ENCODE measurements at places on chromosomes 13 and 19. TPM values are rescaled to one million over a fixed set of nuclear protein-coding genes. Genes with fewer than 3 reads are reported as not detected.

MBD3L2B gene
- polyA plus RNA-seq, result not detected

TMEM38A gene
- 2.6 TPM for polyA plus RNA-seq

CAB39L gene
- polyA plus RNA-seq, result 9.8 TPM

DAND5 gene
- polyA plus RNA-seq, result not detected

FAM83E gene
- polyA plus RNA-seq, result 6.5 TPM

SULT2B1 gene
- polyA plus RNA-seq, result 320 TPM

PRKCG gene
- polyA plus RNA-seq, result not detected

CFAP97D2 gene
- not detected for polyA plus RNA-seq

DIRAS1 gene
- 1.9 TPM for polyA plus RNA-seq

CEACAM16 gene
- not detected for polyA plus RNA-seq

TSPAN16 gene
- polyA plus RNA-seq, result not detected

CD79A gene
- polyA plus RNA-seq, result 0.31 TPM

KCNN4 gene
- polyA plus RNA-seq, result 4.6 TPM

RAP2A gene
- 7.4 TPM for polyA plus RNA-seq

CKM gene
- 0.74 TPM for polyA plus RNA-seq

CD22 gene
- 1.2 TPM for polyA plus RNA-seq

RGL3 gene
- polyA plus RNA-seq, result 3.6 TPM

LILRA1 gene
- 0.21 TPM for polyA plus RNA-seq

RPS5 gene
- 1,912 TPM for polyA plus RNA-seq

IFNL3 gene
- not detected for polyA plus RNA-seq

RNF113B gene
- not detected for polyA plus RNA-seq

ZNF534 gene
- 0.05 TPM for polyA plus RNA-seq

TMEM190 gene
- not detected for polyA plus RNA-seq

DNAJC15 gene
- 13.6 TPM for polyA plus RNA-seq

DPF1 gene
- 0.08 TPM for polyA plus RNA-seq

GSX1 gene
- not detected for polyA plus RNA-seq

ACP7 gene
- polyA plus RNA-seq, result 1.6 TPM

FAM124A gene
- polyA plus RNA-seq, result 0.43 TPM

ICAM4 gene
- polyA plus RNA-seq, result 0.26 TPM

KLHL1 gene
- polyA plus RNA-seq, result not detected

CDC42EP5 gene
- 13.1 TPM for polyA plus RNA-seq

RAB8A gene
- polyA plus RNA-seq, result 34.1 TPM

PSG3 gene
- polyA plus RNA-seq, result not detected

CERS1 gene
- polyA plus RNA-seq, result 0.12 TPM

CGB2 gene
- polyA plus RNA-seq, result not detected

BRCA2 gene
- polyA plus RNA-seq, result 1.4 TPM

ZNF541 gene
- polyA plus RNA-seq, result 0.14 TPM

CYP2A7 gene
- 0.20 TPM for polyA plus RNA-seq

CEACAM7 gene
- 96.6 TPM for polyA plus RNA-seq

COX7A1 gene
- polyA plus RNA-seq, result 22.9 TPM

All from esophagus (tissue), 2 donors.